ENCODE measurements at places on chromosomes 11 and 22.
A peak's percentile ranks its signal among the peaks of the same experiment; 100 is the strongest.

GRCh38 chr22:47328550-47329243 is 566.2 kb downstream of the TBC1D22A start:
- no peak for DNase-seq

GRCh38 chr11:119107538-119108145 is 498 bp downstream of the C2CD2L start:
- DNase-seq, result no peak

DNA sequence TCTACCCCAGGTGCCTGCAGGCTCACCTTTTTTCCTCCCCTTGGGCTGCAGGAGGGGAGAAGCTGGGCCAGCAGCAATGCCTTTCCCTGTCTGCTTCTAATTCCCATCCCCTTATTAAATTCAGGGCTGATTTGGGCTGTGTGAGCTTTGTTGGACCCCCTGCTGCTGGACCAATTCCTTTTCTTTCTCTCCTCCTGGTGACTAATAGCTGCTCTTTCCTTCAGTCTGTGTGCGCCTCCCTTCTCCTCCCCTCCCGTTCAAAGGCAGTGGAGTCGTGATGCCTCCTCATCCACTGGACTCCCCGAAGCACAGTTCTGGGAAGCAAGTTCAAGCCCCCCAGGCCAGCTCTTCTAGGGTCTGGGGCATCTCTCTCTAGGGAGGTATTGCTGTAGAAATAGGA is 567.9 kb upstream of the CADM1 start:
- DNase-seq, result no peak

GRCh38 chr22:25048659-25049647 is 96.4 kb downstream of the KIAA1671 start:
- DNase-seq, result peak; percentile 18

DNA sequence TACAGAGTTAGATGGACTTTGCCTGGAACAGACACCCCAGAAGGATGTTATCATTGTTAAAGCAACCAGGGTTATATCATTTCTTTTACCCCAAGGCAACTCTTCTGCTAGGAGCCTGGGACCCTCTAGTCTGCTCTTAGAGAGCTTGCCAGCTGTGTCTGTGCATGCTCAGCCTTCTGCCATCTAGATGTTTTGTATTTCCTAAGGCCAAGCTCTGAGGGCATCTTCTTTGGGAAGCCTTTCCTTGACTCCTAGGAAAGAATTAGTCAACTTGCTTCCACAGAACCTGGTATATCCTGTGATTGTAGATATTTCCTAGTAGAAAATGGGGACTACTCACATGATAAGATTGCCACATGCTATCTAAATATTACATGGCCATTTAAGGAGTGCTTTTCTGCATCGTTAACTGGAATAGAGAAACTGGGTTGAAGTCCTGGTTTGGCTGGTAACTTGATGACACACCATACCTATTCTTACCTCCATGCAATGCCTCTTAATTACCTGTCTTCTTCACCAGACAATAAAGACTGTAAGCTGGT is 87.6 kb downstream of the STIM1 start:
- DNase-seq, result no peak

DNA sequence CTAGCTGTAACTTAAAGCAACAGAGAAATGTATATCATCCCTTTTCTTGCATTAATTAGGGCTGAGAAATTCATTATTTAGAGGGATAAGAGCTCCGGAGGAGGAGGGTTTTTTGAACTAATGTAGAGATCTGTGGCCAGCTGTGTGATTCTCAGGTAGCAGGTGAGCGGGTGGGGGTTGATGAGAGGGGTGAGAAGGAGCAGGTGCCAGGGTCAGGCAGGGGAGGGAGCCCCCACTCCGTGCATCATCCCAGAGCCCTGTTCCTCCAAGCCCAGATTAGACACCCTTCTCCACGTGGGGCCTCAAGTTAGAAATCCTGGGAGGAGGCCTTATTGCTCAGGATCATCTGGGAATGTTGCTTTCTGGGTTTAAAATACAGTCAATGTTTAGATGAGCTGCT is 24.9 kb downstream of the ZBTB16 start:
- no peak for DNase-seq

DNA sequence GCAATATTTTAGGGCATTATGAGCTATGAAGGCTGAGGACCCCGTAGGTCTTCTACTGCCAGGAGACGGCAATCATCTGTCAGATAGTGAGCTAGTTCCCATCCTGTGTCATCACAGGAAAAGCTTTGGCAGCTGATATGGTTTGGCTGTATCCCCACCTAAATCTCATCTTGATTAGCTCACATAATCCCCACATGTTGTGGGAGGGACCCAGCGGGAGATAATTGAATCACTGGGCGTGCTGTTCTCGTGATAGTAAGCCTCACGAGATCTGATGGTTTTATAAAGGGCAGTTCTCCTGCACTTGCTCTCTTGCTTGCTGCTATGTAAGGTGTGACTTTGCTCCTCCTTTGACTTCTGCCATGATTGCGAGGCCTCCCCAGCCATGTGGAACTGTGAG is 18.1 kb downstream of the CSRP3 start:
- DNase-seq, result no peak

DNA sequence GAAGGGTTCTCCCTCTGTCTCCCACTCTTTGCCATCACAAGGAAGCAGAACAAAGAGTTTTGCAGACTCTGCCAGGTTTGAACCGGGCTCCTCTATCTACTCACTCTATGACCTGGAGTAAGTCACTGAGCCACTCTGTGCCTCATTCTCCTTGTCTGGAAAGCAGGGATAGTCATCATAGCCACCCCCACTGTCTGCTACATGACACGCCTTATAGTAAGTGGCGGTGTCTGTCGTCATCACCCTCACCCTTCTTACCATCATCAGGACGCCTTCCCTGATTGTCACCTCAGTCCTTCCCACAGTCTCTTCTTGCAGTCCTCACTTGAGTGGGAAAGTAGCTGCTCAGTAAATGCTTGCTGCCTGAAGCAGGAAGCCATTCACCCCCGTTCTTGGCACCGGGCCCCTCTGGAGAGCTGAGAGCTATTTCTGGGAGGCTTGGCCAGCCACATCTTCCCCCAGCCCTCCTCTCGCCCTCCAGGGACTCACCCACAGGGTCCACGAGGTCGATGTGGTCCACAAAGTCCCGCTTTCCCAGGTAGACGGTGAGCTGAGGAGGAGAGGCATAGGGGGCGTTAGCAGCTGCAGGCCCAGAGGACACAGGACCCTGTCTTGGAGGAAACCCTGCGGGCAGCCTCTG is 46.4 kb downstream of the TPBGL start:
- DNase-seq, result no peak

DNA sequence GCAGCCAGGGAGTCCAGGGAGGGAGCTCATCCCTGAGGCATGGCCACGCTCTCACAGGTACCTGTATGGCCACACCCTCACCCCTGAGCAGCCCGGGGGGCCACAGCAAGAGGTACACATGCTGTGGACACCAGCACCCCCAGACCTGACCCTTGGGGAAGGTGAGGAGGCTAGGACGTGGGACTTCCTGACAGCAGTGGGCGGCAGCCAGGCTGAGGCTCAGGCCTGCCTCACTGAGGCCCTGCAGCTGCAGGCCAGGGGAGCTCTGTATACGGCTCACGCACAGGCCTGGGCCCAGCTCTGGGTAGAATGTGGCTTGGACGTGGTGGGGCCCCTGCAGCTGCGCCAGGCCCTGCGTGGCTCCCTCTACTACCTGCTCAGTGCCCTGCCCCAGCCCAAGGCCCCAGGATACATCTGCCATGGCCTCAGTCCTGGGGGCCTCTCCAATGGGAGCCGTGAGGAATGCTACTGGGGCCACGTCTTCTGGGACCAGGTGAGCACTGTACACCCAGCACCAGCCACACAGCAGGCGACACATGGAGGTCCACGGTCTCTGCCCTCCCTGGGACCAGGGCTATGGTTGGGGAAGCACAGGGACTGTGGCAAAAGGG is 1.8 kb downstream of the PGGHG start:
- DNase-seq, result no peak

DNA sequence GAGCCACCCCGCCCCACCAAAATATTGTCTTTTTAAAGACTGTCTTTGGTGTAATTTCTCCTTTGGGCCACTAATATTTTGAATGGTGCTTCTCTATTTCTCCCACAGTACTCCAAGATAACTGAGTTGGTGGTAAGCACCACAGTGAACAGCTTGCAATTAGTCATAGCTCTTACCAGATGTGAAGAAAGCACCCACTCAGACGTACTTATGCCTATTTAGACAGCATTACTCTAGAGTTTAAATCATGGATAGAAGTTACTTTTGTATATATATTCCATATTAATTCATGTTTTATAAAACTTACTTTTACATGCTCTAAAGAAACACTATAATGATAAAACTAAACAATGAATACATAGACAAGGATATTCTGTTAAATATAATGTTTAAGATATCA is 12.7 kb downstream of the ANO3 start:
- DNase-seq, result no peak

DNA sequence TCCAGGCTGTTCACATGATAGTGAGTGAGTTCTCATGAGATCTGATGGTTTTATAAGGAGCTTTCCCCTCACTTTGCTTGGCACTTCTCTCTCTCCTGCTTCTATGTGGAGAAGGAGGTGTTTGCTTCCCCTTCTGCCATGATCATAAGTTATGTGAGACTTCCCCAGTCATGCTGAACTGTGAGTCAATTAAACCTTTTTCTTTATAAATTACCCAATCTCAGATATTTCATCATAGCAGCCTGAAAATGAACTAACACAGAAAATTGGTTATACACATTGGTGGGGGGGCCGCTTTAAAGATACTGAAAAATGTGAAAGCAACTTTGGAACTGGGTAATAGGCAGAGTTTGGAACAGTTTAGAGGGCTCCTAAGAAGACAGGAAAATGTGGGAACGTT is 741.1 kb upstream of the LUZP2 start:
- DNase-seq, result no peak

- no peak for DNase-seq
Observed at GRCh38 chr11:69219991-69220390, 64.3 kb downstream of the SMIM38 start.

DNA sequence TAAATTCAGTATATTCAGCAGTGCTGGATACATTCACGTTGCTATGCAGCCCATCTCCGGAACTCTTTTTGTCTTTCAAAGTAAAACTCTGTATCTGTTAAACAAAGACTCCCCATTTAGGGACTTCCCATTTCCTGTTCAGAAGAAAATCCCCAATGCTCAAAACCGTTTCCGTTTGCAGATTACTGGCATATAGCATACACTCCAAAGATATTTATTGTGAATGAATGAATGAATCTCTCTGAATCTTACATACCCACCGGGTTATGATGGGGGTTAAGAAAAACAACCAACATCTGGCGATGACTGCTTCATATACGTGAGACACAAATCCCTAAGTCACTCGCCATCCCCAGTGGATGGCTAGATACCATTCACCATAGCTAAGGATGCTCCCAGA is 1.6 kb downstream of the THY1 start:
- DNase-seq, result no peak

DNA sequence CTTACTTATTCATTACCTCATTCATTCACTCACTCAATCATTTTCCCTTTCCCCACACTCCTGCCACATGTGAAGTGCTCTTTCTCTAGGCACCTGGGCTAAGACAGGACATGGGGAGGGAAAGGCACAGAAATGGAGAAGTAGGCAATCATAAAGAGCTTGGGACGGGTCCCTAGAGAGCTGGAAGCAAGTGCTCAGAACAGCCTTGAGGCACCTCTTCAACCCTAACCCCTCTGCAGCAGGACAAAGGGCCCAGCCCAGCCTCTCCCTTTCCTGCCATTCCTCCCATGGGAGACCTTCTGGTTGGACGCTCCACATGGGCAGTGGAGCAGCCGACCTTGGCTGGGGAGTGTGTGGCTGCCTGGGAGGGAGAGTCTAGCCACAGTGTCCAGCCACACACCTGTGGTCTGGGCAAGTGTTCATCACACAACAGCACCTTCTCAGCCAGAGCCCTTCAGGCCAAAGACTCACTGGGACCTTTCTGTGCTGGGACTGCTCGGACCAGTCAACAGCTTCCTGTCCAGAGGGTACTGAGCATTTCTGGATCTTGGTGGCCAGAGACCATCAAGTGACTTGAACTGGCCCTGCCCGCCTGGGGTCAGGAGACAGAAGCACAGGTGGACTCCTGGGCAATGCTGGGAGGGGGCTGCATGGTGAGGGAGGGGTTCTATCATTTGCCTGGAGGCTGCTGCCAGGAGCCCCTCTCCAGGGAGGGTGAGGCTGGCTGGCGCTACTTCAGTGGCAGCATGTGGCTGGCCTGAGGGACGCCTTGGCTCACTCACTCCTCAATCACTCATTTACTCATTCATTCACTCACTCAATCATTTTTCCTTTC is 1.0 kb upstream of the MUC5AC start:
- DNase-seq, result no peak

GRCh38 chr11:119741369-119742262 is 12.6 kb upstream of the NECTIN1 start:
- peak; percentile 27 for DNase-seq

GRCh38 chr22:21450320-21450831 is 16.8 kb upstream of the TMEM191C start:
- DNase-seq, result no peak

DNA sequence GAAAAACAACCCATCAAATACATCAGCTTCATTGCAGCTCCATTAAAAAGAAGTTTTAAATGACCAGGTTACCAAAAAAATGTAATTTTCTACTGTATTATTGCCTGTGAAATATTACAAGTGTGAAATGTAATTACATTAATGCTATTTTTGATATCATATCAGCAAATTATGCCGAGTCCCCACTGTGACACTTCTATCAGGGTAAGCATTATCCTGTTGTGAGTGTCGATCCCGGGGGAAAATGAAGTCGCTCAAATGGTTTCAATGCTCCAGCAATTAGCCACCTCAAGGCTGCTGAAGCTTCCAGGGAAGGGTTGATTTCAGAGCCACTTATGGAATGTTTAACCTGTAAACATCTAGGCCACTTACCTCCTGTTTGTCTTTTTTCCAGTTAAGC is 70.4 kb downstream of the RCN1 start:
- DNase-seq, result no peak

GRCh38 chr11:95821640-95822039 is 31.3 kb downstream of the CEP57 start:
- DNase-seq, result no peak

DNA sequence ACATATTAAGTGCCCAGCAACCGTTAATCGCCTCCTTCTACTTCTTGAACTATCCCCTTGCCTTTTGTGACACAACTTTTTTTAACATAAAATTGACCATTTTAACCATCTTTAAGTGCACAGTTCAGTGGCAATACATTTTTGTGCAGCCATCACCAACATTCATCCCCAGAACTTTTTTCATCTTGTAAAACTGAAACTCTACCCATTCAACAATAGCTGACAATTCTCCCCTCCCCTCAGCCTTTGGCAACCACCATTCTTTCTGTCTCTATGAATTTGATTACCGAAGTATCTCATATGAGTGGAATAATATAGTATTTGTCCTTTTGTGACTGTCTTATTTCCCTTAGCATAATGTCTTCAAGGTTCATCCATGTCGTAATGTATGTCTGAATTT is 66.0 kb downstream of the MICAL2 start:
- DNase-seq, result no peak

GRCh38 chr11:8335186-8335585 is 71.5 kb upstream of the LMO1 start:
- DNase-seq, result no peak

DNA sequence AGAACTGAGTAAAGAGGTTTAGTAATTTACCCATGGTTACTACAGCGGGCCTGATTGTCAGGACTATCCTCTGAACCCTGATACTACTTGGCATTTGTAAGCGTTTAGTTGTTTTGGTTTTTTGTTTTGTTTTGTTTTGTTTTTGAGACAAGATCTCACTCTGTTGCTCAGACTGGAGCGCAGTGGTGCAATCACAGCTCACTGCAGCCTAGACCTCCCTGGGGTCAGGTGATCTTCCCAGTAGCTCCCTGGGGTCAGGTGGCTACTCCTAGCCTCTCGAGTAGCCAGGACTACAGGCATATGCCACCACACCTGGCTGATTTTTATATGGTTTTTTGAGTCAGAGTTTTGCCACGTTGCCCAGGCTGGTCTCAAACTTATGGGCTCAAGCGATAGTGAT is 118.6 kb downstream of the WNT11 start:
- DNase-seq, result no peak

Data from NCI-H1930 (cell line).